ENCODE measurements at places on chromosomes 5 and 9. TPM values are rescaled to one million over a fixed set of nuclear protein-coding genes. Genes with fewer than 3 reads are reported as not detected.
A peak's percentile ranks its signal among the peaks of the same experiment; 100 is the strongest.

Gene TTC1
- polyA plus RNA-seq, result 90.2 TPM

Gene DAB2IP
- 1.1 TPM for polyA plus RNA-seq

Gene NUTM2F
- polyA plus RNA-seq, result not detected

Gene TNC
- polyA plus RNA-seq, result not detected

- DNase-seq, result no peak
- H3K36me3 ChIP-seq, result no peaks in the 10 kb centered on the region
- no peak overlapping the region for H3K4me3 ChIP-seq
- no peak overlapping the region for H3K27ac ChIP-seq
- peaks cover 61% of the 10 kb centered on the region for H3K4me1 ChIP-seq
These were observed 32.7 kb downstream of the UBE2D2 start for GRCh38 chr5:139593716-139594319.

DNA sequence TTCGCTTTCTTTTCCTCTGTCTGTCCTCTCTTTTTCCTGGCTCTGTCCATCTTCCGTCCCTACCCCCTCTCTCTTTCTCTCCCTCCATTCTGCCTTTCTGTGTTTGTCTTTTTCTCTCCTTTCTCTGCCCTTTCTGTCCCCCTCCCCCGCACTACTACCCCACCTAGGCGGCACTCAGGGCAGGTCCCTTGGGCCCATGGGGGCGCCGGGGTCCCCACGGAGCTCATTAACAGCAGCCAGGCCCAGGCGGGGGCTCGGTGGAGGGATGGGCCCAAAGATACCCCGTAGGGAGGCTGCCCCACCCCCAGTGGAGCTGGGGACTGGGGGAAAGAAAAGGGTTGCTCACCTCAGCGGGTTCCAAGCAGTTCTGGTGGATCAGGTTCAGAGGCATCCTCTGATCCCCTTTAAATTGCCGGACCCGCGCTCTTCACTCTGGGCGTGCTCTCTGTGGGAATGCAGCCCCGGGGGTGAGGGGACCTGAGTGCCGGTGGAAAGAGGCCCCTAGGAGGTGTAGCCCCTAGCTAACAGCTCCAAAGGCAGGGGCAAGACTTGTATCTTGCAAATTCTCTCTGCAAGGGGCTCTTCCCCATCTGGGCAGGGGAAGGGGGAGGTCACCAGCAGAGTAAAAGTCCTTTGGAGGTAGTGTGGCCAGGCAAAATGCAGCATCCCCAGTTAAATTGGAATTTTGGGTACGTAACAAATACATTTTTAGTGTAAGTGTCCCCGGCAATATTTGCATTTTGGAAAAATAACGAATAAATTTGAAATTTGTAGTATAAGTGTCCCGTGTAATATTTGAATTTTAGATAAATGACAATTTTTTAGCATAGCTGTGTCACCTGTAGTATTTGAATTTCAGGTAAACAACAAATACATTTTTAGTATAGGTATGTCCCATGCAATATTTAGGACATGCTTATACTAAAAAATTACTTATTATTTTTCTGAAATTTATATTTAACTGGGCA is 7.4 kb downstream of the LHX2 start:
- no peak for DNase-seq
- peaks cover 30% of the 10 kb centered on the region for H3K4me1 ChIP-seq
- H3K27me3 ChIP-seq, result peaks cover 47% of the 10 kb centered on the region
- H3K4me3 ChIP-seq, result peak overlapping the region; percentile 62

- no peak for DNase-seq
- H3K4me3 ChIP-seq, result no peak overlapping the region
- H3K27ac ChIP-seq, result no peak overlapping the region
- H3K4me1 ChIP-seq, result no peaks in the 10 kb centered on the region
These were observed 83.9 kb upstream of the CXCL14 start for GRCh38 chr5:135662683-135663082.

DNA sequence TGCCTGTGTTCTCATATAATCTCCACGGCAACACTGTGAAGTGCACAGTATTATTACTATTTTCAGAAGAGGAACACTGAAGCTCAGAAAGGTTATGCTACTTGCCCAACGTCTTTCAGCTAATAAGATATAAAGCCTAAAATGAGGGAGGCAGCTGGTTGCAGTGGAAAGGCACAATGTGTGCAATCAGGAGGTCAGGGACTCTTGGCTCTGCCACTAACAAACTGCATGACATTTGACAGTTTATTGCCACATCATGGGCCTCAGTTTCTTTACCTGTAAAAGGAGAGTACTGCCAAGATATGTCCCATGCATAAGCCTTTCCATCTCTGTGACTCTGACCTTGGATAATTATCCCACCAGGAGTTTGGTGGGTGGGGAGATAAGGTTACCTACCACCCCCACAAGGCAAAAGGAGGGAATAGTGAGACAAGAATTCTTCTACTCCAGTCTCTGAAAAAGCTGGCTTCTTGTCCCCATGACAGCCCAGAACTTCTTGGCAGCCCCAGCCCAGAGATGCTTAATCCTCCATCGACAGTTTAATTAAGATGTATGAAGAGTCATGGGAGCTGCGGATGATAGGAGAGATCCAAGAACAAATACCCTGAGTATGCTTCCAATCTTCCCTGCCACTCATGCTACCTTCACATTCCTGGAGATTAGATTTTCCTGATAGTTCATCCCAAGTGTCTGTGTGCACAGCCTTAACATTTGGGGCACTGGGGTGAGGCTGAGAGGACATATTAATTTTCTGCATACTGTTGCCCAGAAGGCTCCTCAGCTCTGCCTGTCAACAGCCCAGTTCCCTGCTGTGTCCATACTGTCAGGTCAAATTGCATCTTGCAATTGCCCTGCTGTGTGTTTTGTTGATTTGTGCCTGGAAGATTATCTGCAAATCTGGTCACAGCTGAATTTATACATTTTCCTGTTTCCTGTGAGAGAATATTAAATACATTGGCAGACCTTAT is 271.2 kb downstream of the FAM114A2 start:
- no peaks in the 10 kb centered on the region for H3K36me3 ChIP-seq
- DNase-seq, result no peak
- no peak overlapping the region for H3K27ac ChIP-seq
- H3K4me3 ChIP-seq, result no peak overlapping the region
- H3K4me1 ChIP-seq, result no peaks in the 10 kb centered on the region
- H3K27me3 ChIP-seq, result no peaks in the 10 kb centered on the region

GRCh38 chr9:19440823-19441580 is 32.2 kb downstream of the ACER2 start:
- H3K27me3 ChIP-seq, result no peaks in the 10 kb centered on the region
- H3K36me3 ChIP-seq, result no peaks in the 10 kb centered on the region
- no peak overlapping the region for H3K27ac ChIP-seq
- peaks cover 9% of the 10 kb centered on the region for H3K4me1 ChIP-seq
- peak overlapping the region; percentile 81 for H3K4me3 ChIP-seq

GRCh38 chr5:142250119-142250518 is 74.7 kb downstream of the SPRY4 start:
- H3K27ac ChIP-seq, result no peak overlapping the region
- H3K36me3 ChIP-seq, result no peaks in the 10 kb centered on the region
- no peak overlapping the region for H3K4me3 ChIP-seq
- DNase-seq, result no peak
- H3K27me3 ChIP-seq, result no peaks in the 10 kb centered on the region
